ENCODE measurements at places on chromosomes 3 and 15.

- DNase-seq, result no peak
Observed at GRCh38 chr15:29970402-29970695, 112.4 kb upstream of the GOLGA8J start.

- no peak for DNase-seq
Observed at GRCh38 chr15:89406940-89407607, 72.5 kb upstream of the POLG start.

DNA sequence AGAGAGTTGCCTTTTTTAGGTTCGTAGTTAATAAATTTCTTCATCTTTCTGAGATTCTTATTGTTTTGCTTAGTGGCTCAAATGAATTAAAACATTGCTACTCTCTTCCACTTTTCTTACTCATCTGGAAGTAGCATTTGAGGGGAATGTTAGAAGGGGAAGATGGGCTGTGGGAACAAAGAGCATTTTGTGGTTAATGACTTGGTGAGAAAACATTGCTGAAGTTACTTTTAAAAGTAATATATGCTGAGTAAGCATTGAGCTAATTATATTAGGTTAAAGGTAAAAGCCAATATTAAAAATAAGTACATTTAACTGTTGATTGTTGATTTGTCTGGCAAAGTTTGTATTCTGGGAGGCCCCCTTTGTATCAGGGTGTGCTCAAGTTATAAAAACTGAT, 5.7 kb downstream of the MORF4L1 start:
- DNase-seq, result no peak

- no peak for DNase-seq
Observed at GRCh38 chr3:33889394-33890039, 91.1 kb downstream of the PDCD6IP start.

DNA sequence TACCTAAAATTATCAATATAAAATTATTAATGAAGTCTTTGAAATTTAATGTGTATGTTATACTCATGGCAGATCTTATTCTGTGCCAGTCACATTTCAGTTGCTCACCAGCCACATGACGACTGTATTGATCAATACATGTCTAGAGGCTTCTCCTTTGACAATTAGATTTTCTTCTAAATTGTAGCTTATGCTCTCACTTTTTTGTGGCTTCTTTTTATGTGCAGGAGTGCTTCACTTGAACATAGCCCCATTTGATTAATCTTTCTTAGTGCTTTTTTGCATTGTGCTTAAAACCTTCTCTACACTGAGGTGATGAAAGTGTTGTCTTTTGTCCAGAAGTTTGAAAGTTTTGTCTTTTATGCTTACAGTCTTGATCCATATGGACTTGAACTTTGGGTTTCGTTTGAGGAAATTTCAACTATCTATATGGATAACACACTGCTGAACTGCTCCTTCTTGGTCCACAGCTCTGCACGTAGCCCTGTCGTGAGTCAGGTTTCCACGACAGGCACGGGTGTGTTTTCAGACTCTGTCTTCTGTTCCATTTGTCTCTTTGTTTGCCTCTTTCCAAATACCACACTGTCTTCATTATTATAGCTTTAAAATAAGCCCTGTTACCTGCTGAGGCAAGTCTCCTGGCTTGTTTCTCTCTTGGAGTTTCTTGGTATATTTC, 393.9 kb upstream of the CFAP20DC start:
- no peak for DNase-seq

GRCh38 chr3:56125358-56126005, 342.8 kb downstream of the ERC2 start:
- no peak for DNase-seq

- DNase-seq, result peak; percentile 22
Observed at GRCh38 chr3:194140520-194141414, 4.8 kb downstream of the HES1 start.

- no peak for DNase-seq
Observed at GRCh38 chr3:195247863-195248189, 23.1 kb downstream of the XXYLT1 start.

DNA sequence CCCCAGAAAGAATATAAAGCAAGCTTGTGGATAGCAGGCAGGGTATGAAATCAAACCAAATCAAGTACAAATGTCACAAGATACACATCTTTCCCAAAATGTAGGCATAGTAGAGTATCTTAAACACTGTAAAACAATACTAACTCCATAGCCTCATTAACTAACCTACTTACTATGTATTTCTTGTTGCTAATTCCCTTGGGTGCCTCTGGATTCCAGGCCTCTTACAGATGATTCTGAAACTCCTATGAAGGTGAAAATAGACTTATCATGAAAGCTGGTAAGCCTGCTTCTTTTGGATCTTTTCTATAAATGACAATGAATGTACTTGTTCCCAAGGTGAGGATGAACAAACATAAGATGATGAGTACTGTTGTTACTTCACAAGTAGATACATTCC, 93.8 kb downstream of the FRMD5 start:
- no peak for DNase-seq

DNA sequence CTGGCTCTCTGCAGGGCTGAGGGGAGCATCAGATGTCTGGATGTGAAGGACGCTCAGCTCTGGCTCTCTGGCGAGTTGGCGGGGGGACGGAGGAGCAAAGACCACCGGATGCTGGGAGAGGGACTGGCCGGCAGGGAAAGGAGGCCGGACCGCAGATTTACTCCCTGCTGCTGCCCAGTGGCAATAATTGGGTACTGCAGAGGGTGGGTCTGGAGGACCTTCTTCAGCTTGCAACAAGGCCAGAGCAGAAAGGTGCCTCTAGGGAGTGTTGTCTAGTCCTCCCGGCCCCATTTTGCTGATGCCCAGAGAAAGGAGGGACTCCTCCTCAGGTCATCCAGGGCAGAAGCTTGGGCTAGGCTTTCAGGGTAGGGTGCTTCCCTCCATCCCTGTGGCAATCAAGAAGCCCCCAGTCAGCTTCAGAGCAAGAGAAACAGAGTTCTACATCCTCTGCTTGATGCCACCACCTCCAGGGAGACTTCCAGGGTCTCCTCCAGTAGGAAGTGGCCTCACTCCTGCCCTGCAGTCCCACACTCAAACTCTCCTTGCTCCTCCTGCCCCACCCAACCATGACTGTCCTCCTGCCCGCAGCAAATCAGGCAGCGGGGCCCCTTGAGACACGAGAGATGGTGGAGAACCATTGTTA, 20.3 kb upstream of the CSPG4 start:
- DNase-seq, result peak; percentile 49

- no peak for DNase-seq
Observed at GRCh38 chr3:33803252-33803651, 4.8 kb downstream of the PDCD6IP start.

DNA sequence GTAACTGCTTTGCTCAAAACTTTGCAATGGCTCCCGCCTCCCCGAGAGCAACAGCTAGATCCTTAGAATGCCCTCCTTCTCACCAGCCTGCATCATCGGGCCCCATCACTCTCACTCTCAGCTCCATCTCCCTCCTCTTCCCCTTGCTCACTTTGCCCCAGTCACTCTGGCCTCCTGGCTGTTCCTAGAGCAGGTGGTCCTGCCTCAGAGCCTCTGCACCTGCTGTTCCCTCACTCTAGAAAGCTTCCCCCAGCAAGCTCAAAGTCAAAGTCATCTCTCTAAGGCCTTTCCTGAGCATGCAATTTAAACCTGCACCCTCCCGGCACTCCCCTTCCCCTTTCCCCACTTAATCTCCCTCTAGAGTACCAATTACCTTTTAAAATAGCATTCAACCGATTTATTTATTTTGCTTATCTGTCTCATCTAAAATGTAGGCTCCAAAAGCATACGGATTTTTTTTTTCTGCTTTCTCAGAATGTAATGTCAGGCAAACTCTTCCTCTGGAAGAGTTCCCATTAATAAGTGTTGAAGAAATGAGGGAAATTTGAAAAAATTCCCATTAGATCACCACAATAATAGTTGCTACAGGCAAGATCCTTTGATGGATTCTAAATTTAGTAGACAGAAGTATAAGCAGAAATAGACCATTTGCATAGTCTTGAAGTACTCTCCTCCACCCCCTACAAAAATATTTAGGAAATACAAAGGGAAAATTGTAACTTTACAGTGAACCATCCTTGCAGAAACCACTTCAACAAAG, 15.9 kb upstream of the HES1 start:
- no peak for DNase-seq

DNA sequence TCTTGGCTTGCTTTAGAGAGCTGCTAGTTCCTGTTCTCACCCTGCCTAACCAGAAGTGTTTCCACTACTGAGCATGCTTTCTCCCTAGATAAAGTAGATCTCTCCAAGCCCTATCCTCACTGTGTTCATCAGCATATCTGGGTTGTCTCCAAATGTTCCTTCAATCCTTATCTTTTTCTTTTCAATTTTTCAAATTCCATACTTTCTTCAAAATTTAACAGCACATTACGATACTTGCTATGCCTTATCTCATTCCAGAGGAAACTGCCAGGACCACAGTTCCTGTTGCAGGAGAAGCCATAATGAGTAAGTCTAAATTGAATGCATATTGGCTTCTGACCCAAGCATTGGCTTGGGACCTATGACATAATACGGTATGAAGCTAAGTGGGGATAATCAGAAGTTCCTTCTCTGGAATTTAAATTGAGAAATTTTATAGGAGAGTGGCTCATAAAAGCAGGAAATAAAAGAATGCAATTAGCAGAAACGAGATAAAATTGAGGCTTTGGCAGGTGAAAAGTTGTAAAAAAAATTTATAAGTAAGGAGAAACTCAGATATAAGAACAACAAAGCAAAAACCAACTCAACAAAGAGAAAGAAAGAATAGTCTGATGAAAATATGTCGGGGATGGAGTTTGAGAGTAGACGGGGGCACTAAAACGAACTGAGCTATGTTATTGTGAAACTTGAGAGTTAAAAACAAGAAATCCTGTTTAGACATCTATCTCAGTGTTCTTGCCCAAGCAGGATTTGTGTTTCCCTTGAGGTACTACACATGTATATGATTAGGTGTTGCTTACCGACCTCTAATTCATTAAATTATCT, 631.7 kb upstream of the CCDC54 start:
- DNase-seq, result no peak

DNA sequence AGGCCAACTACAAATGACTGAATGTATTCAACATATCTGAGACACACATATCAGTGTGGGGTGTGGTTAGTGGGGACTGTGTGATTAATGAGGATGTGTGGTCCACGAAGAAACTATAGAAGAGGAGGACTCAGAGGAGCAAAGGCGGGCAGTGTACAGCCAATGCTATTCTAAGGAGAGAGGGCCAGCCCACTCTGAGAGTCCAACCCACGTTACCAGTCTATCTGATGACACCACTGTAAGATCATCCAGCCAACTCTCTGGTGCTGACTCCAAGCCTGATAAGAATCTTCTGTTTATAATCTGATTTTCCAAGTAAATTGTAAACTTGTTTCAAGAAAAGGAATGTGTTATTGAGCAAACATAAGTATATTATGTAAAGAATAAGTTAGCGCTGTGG, 47.2 kb downstream of the MCF2L2 start:
- DNase-seq, result no peak

- DNase-seq, result no peak
Observed at GRCh38 chr3:8328967-8329366, 172.7 kb upstream of the LMCD1 start.

DNA sequence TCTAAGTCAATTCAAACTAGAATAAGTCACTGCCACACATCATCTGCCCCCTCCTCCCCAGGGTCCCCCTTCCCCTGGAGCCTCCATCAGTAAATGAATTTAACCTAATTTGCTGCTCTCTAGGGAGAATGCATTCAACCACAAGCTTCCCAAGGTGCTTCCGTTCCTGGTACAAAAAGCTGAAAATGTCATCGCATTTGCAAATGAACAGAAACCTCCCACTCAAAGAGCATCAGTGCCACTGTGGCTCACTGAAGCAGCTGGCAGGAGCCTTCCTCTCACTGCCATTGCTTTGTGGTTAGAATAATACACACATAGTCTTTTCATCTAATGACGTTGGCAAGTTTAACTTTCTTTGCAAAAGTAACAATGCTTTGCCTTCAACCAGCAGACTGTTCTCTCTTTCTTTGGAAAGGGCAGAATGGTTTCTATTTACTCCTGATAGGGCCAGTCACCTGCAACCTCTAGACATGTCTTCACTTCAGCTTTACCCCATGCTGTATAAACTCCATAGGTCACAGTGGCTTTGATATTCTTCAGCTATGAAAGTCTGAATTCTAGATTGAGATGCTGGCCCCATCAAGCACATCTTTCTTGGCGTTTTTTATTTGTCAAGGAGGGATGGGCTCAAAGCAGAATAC, 238.1 kb downstream of the CPNE4 start:
- DNase-seq, result no peak

DNA sequence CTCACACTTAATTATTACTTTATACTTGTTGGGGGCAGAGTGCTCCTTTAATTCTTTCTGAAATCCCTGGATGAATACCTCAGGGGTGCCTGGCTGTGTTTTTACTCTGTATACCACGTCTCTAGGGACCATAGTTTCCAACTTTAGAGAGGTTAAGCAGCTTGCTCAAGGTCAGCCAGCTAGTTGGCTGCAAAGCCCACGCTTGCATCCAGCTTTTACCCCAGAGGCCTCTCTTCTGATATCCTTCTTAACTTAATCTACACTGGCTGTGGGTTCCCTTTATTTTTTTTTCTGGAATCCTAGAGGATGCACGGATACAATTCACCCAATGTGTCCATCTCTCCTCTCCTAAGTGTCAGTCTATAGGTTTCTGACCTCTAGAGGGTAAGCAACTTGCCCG, 1.4 kb downstream of the PDZRN3 start:
- DNase-seq, result no peak

GRCh38 chr3:127753898-127754410, 68.4 kb downstream of the MGLL start:
- DNase-seq, result no peak

DNA sequence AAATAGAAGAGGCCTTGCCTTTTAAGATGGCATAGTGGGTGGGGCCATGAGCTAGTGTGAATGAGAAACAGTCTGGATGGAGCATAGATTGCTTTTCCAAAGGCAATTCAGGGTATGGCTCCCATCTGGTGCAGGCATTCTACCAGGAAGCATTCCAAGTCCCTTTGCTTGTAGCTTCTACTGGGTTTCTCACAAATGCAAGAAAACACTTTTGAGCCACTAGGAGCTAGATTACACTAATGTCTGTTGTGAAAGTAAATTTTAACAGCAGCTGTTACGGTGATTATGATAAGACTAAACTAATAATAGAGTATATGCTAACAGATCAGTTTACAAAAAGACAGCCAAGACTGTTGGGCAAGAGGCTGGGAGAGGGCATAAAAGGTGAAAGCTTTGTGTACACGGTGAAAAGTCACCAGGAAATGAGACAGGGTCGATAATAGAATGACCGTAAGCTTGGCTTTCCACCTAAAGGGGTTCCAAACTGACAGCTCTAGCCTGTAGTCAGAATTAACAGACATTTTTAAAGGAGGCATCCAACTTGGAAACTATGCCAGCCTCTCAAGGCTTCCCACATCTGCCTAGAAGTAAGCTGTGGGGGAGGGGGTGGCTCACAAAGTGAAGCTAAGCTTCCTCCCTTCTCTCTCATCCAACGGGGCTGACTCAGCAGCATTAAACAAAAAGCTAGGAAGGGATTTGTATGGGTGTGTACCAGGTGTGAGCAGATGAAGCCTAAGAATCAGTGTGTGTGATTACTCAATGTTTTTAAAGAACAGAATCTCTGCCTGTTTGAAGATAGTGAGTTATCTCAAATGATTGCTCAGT, 61.1 kb upstream of the GPD1L start:
- no peak for DNase-seq

DNA sequence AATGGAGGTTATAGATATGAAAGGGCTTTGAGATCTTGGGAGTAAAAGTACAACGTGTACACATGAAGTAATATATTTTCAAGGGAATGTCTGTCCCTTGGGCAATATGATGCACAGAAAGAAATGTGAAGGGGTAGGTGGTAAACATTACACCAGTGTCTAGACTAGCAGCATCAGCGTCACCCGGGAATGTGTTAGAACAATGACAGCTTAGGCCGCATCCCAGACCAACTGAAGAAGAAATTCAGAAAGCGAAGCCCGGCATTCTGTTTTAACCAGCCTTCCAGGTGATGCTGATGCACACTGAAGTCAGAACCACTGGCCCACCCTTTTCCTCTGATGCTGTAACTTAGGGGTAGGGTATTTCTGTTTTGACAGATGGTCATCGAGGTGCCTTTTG, 6.3 kb downstream of the INAFM2 start:
- no peak for DNase-seq
